Suprapubic skin (tissue), 4 donors: ENCODE measurements at places on chromosomes 1 and 21.
A peak's percentile ranks its signal among the peaks of the same experiment; 100 is the strongest.

- no peak for DNase-seq
Measured at GRCh38 chr1:177162243-177162642, 2.3 kb downstream of the ASTN1 start.

GRCh38 chr1:221182791-221183533 lies 303.7 kb downstream of the HLX start:
- no peak for DNase-seq

DNA sequence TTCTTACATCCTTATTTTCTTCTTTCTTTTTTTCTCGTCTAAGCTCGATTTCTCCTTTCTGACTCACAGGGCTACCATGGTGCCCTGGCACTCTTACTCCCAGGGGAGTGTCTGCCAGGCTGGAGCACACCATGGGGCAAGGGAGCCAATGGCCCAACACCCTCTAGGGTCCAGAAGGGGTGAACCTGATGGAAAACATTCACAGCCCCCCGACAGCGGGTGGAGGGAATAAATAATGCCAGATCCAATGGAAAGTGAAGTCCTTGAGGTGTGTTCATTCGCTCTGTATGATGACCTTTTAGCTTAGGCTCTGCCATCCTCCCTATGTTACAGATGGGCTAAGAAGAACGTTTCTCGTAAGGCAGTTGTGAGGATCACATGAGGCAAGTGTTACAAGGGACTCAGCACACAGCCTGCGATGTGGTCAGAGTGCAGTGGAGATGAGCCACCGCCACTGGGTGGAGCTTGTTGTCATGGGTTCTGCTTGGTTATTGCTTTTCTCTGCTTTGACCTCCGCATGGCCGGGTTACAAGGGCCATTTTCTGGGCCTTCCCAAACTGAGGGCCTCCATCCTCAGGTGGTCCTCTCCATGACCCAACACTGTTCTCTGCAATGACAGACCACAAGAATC lies 3.5 kb upstream of the FCMR start:
- no peak for DNase-seq

DNA sequence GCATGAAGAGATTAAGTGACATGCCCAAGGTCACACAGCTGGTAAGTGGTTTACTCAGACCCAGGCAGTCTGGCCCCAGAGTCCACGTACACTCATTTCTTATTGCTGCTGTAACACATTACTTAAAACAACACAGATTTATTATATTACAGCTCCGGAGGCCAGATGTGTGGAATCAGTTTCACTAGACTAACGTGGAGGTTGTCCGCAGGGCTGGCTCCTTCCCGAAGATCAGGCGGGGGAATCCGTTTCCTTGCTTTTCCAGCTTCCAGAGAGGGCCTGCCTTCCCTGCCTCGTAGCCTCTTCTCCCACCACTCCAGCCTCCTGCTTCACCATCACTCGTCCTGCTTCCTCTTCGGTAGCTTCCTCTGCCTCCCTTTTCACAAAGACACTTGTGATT lies 81.2 kb downstream of the KCNN3 start:
- DNase-seq = no peak

DNA sequence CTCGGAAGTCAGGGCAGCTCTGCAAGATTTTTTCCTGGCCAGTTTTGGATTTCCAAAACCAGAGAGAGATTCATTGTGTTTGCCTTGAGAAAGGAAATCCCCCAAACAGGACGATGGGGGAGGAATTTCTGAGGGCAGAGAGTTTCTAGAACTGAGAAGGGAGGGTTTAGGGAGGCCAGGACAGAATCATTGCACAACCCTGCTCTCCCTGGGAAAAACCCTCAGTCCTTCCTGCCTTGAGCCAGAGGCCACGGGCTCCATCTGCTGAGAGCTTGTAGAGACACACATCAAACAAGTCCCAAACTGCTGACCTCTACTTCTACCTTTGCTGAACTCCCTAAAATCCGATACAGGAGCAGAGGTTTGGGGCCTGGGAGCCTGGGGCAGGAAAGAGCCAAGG lies 99.7 kb downstream of the NMNAT2 start:
- DNase-seq = peak; percentile 81

DNA sequence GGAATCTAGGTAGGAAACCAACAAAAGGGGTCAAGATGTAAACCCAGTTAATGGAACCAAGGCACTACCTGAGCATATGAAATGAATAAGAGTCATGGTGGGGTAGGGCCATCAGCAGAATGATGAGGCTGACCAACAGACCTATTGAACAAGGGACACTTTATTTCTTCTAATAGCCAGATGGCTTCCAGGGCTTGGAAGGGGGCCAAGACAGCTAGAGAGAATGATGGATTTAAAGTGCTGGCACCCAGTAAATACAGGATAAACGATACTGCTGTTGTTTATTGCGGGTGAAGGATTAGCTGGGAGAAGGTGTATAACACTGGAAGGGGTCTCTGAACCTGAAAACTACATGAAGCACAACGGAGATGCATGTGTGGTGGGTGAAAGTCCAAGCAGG lies 15.6 kb downstream of the DDAH1 start:
- DNase-seq = no peak

GRCh38 chr1:101344745-101345144 lies 107.9 kb downstream of the S1PR1 start:
- no peak for DNase-seq

DNA sequence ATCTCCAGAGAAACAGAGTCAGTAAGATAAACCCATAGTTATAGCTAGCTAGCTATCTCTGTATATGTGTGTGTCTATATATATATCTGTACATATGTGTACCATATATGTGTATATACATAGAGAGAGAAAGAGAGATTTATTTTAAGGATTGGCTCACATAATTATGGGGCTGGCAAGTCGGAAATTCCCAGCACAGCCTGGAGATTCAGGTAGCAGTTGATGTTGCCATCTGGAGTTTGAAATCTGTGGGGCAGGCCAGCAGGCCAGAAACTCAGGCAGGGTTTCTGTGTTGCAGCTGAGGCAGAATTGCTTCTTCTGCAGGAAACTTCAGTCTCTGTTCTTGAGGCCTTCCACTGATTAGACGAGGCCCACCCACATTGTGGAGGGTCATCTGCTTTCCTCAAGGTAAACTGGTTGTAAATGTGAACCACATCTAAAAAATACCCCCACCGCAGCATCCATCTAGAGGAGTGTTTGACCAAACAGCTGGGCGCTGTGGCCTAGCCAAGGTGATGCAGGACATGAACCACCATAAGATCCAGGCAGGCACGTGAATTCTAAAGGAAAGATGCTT lies 81.0 kb downstream of the FBXO2 start:
- DNase-seq = no peak

DNA sequence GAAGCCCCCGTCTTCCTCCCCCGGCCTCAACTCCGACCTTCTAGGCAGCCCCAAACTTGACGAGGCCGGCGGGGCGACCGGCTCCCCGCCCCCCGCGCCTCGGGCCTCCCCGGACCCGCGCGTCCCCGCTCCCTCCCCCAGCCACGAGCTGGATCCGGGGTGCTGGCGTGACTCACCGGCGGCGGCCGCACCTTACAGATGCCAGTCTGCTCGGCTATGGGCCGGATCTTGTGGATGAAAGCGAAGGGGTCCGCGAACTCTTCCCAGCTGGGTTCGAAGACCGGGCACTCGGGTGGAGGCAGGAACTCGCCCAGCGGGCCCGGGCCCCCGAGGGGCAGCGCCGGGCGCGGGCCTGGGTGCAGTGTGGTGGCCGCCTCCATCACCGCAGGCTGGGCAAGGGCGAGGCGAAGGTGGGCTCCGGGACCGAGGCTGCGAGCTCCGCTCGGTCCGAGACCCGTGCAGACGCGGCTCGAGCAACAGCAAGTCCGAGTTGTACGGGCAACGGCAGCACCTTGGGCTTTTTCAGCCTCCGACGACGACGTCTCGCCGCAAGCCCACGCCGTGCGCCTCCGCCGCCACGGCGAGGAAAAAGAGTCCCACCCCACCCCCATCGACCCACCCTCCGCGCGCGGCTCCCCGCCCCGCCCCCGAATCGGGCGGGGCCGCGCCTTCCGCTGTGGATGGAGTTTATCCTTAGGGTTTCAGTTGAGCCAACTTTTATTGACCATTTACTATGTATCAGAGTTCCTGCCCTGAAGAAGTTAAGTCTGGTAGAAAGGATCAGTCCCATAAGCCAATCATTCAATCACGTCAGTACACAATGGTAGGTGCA lies at the start of gene KDM5B:
TSS of gene KDM5B (minus strand) at position 496 of the 832 bp plus-strand sequence. CDS start at position 380, 116 bp downstream.
- peak; percentile 85 for DNase-seq

GRCh38 chr1:9284061-9284460 lies 8.6 kb upstream of the SPSB1 start:
- DNase-seq = no peak

- DNase-seq = no peak
Measured at GRCh38 chr1:107789817-107790524, 175.0 kb downstream of the VAV3 start.

GRCh38 chr1:160080381-160081100 lies 797 bp upstream of the KCNJ9 start:
- DNase-seq = no peak

DNA sequence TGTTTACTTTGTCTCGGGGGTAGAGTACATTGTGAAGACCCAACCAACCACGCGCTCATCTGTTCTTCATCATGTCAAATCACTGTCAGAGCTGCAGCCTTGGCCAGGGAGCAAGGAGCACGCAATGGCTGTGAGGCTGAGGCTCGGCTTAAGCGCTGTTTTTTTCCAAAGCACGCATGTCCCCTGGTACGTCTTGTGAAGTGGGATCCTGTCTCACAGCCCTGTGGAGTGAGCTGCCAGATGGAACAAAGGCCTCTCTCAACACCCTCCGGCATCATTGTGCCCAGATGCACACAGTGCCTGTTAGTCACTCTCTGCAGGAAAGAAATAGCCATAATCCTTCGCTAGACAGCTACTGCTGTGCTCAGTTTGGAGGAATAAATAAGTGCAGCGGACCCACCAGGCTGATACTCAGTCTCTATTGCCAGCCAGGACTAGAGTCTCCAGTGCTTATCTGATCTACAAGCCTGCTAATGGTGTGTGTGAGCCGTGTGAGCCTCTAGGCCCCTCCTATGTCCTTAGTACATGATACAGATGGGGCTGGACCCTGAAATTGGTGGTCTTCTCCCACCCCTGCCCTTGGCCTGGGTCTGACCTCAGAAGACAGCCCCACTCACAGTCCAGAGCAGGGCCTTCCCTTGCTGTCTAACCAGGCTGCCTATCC lies 91.3 kb upstream of the COA6 start:
- DNase-seq = no peak

- no peak for DNase-seq
Measured at GRCh38 chr1:41672173-41672572, 187.7 kb upstream of the EDN2 start.

DNA sequence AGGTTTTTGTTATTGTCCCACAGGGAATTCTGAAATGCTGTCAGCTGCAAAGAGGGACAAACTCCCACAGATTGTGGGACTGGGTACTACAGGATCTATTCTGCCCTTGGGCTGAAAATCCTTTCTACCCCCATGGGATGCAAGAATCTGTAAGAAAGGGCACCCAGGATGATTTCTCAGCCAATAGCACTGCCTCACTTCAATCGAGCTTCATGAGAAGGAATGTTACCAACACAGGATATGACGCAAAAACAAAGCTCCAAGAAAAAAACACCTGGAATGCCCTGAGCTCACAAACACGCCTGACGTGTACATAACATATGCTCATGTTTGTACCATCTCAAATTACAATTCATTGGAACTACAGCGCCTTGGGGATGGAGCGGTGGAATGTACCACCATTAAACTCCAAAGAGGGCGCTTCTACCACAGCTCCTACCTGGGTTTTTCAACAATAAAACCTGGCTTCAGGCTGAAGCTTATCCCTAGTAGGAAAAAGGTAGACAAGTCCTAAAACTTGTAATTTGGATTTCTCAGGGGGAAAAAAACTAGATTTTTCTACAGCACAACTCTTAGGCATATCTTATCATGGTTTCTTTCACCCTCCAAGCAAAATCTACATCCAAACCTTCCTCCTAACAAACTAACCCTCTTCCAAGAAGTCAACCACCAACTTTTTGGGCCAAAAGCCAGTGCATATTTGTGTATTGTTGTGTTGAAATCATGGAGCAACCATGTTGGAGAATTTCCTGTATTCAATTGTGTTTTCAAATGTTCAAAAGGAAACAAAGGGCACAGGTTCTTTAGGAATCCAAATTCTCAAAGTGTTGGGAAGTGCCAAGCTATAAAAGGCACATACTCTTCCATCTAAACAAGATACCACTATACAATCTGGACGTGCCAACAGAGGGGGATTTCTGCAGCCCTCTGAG lies 78.9 kb downstream of the TGFBR3 start:
- no peak for DNase-seq

GRCh38 chr1:108016451-108016920 lies 51.5 kb upstream of the VAV3 start:
- no peak for DNase-seq

GRCh38 chr1:42089246-42089645 lies 64.0 kb upstream of the GUCA2B start:
- DNase-seq = no peak

DNA sequence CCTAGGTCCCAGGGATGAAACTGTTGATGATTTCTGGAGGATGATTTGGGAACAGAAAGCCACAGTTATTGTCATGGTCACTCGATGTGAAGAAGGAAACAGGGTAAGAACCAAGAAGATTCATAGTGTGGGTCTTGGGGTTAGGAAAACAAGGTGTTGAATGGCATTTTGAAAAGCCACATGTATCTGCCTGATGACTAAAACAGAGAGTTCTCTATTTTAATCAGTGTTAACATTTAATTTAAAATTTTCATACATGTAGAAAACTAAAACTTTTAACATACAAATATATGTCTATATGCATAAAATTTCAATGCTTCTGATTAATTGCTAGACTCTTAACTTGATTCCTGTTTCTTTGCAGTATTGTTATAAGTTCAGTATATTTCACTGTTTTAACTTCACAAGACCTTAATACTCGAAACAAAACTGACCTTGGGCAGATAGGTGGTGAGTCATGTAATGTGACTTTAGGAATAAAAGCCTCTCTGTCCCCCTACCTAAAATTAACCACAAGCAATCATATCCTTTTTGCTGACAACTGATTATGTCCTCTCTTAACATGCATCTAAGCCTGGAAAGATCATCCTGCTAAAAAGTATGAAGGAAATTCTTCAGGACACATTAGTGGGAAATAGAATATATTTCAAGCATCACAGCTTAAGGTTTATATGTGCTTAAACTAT lies 95.6 kb downstream of the PTPRC start:
- no peak for DNase-seq

DNA sequence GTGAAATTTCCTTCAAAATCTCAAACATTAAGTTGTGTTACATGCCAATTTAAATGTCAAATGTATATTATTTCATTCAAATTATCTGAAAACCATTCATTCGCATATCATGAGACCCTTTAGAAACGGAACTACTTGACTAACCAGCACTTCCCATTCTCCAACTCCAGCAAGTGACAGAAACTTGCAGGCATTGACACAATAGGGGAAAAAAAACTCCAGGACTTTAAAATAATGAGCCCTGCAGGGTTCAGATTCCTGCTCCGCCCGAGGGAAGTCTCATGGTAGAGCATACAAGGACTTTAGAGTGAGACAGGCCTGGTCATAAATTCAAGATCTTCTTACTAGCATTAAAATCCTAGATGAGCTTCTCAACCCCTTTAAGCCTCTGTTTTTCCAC lies 138.9 kb downstream of the NR5A2 start:
- no peak for DNase-seq
